NCI-H774 (cell line): ENCODE measurements at places on chromosomes 6 and 20.
A peak's percentile ranks its signal among the peaks of the same experiment; 100 is the strongest.

- DNase-seq, result peak; percentile 67
Observed at GRCh38 chr6:81751388-81752083, 945 bp downstream of the TENT5A start.

DNA sequence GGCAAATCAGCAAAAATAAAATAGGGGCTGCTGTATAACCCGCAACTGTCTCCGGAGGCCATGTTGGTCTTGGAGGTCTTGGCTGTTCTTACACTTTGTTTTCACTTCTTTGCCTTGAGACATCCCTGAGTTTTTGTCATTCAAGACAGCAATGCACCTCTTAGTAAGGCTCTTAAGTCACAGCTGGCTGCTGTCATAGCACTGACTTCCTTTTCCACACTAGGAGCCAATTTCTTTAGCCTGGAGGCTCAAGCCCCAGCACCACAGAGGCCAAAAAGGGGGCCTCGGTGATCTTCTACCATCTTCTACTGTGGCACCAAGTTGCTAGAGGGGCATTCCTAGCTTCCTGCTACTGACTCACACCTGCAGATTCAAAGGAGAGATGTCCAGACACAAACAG, 536.3 kb downstream of the CDH26 start:
- no peak for DNase-seq

GRCh38 chr20:50285376-50286173, 94.9 kb downstream of the CEBPB start:
- no peak for DNase-seq

GRCh38 chr6:53728570-53729194, 63.1 kb upstream of the KLHL31 start:
- DNase-seq, result peak; percentile 45

- no peak for DNase-seq
Observed at GRCh38 chr20:37384683-37385174, 38.8 kb downstream of the SRC start.

DNA sequence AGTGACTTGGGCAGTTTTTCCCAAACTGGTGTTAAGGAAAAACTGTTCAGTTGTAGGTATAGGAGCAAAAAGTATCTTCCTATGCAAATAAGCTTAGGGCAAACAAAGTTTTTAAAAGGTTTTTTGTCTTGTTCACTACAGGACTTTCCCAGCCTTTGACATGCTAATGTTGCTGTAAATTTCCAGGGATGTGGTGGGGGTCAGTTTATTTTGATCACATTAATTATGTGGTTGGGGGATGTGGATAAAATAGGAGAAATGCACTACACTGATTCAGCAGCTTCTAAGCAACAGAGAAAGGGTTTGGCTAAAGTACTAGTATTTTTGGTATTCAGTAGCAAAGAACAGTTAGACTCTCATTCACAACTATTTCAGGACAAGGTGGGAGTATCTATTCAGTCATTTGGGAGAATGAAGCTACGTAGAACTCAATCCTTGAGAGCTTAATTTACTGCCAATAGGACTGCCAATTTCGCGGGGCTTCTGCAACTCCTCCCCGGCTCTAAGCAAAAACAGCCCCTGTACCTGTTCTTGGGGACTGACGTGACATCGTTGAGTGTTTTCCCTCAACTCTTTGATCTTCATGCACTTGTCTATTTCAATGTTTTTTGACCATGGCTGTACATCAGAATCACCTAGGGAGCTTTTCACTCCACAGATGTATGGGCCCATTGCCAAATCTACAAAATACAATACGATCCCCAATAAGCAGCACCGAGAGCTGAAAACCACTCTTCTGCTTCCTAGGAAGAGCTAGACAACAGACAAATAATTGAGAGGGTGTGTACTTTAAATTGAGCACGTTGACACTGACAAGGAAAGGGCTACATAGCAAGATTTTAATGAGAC, 94.8 kb upstream of the NHSL1 start:
- no peak for DNase-seq

DNA sequence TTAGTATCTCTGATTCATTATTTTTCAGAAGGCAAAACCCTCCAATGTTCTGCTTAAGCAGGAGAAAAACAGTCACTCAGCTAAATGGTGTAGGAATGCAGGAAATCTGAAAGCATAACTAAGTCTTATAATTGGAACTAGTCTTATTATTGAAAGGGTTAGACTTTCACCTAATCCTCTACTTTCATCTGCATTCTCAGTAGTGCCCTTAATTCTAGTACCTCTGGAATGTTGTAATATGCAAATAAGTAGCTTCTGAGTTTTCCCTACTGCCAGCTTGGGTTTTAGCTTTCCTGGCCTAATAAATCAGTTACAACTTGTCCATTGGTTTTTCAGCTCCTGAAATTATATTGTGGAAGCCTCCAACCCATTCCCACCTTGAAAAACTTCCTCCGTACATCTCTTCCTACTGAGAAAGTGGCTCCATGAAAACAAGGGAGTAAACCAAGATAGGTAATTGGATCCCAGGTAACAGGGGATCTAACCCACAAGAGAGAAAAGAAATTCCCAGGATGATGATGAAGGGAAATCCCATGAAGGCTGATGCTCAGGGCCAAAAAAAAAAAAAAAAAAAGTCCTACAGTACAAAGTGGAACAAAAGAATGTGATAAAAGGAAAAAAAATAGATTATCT, 147.0 kb downstream of the TBC1D32 start:
- no peak for DNase-seq

GRCh38 chr6:86683132-86683908, 254.0 kb upstream of the HTR1E start:
- DNase-seq, result no peak

DNA sequence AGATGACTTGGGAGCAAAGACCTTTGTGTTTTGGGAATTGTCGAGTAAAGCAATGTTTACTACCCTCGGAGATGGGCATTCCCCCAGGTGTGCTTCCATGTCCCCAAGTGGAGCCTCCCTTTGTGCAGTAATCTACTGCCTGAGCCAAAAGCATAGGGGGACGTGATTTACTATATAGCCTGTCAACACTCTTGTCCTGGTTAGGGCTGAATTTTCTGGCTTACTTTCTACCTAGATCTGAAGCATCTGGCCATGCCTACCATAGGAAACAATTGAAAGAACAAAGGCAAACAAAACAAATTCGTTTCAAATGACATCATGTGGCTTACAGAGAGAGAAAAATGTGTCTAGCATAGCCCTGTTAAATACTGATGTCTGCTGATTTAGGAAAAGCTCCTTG, 350.6 kb downstream of the SAMD5 start:
- DNase-seq, result no peak

DNA sequence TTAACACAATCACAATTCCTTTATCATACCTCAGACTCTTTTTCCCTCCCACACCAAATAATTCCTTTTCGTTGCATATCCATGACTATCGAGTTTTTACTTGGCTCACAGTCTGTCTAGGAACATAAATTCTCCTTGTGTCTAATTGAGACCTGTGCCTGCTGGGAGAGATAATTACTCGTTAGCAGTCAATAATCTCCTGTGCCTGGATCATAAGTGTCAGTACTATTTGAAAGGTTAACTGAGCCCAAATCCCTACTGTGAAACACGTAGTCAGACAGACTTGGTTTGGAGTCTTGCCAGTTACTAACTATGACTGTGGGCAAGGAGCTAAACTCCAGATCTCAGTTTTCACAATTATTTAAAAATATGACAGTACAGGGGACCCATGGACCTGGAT, 5.7 kb upstream of the CTNNBL1 start:
- DNase-seq, result no peak

DNA sequence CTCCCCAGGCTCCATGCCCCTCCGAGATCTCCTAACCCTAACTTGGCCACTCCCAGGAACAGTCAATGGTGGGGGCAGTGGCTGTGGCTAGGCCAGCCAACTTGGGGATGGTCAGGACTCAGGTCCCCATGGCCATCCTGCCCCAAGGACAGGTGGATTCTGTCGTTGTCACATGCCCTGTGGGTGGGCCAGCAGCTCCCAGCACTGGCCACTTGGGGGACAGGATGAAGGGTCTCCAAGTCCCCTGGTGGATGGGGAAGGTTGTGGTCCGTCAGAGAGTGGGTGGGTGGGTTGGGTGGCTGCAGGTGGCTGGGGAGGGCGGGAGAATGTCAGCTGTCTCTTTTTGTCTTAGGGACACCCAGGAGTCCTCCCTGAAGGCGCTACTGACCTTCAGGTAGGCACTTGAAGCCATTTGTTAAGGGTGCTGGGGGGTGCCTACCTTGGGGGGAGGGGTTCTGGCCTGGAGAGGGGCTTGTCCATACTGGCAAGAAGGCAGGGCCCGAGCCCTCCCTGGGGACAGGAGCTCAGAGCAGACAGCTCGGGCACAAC, 5.5 kb downstream of the COL9A3 start:
- no peak for DNase-seq

GRCh38 chr20:46014517-46015396, 6.0 kb downstream of the MMP9 start:
- DNase-seq, result no peak

DNA sequence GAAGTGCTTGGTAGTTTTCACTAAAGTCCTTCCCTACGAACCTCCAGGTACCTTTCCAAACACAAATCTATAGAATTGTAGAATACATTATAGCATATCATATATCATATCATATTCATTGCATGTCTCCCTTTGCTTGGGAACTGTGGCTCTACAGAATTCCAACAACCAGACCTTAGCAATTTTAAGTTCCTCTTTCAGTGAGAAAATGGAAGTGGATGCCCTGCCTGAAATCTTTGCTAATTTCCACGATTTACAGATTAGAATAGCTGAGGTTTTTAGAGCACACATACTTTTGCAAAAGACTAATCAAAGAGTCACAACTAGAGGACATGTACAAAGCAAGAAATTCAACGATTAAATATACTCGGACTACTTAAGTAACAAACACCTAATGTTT, 78.6 kb downstream of the TNFRSF21 start:
- DNase-seq, result no peak

GRCh38 chr6:41494212-41495110, 51.7 kb upstream of the FOXP4 start:
- no peak for DNase-seq

- DNase-seq, result no peak
Observed at GRCh38 chr6:39530201-39530759, 194.9 kb downstream of the KIF6 start.

DNA sequence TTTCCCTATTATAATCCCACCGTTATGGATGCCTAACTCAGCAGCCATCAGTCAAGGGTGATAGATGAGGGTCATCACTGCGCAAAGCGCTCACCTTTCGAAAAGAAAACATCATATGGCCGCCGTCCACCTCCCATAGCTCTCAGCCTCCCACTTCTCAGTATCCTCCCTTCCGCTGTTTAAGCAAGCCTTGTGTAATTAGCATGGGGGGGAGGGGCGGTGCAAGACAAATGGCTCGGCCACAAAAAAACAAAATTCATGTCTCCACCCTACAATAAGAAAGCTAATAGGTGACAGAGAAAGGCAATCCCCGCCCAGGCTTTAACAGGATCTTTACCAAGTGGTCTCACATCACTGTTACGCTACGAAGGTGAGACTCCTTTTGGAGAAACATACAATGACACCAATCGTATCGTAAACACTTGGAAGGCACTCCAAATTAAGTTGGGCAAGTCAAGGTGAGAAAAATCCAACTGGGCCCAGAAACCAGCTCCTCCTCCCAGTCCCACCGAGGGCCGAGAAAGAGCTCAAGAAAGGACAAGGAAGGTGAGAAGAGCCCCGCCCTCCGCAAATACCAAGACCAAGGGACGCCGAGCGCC, 645 bp downstream of the DDX39B start:
- DNase-seq, result no peak

GRCh38 chr6:52262620-52263344, 18.5 kb upstream of the IL17F start:
- DNase-seq, result no peak

DNA sequence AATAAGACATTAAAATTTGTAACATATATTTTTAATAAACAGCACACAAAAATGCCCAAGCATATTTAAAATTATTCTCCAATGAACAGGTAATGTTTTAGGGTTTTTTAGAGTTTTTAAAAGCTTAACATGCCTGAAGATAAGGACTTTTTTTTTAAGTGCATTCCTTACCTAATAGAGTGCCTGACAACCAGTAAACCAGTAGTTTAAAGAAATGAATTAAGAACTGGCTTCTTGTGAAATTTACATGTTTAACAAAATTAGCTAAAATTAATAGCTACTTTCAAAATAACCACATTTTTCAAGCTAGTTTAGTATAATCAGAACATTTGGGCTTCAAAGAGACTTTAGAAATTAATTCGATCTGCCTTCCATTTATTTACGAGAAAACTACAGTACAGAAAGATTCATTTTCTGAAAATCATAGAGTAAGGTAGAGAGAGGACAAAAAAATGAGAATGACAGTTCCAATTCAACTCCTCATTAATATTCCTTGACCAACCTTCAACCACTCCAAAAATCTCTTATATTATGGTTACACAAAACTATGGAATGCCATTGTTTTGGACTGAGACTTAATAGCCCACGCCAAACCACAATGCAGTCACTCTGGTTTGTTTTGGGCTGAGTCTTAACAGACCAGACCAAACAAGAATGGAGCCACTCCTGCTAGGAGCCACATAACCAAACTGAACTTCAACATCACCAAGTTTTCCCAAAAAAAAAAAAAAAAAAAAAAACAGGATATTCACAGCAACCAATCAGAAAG, 5.7 kb upstream of the PLN start:
- no peak for DNase-seq

DNA sequence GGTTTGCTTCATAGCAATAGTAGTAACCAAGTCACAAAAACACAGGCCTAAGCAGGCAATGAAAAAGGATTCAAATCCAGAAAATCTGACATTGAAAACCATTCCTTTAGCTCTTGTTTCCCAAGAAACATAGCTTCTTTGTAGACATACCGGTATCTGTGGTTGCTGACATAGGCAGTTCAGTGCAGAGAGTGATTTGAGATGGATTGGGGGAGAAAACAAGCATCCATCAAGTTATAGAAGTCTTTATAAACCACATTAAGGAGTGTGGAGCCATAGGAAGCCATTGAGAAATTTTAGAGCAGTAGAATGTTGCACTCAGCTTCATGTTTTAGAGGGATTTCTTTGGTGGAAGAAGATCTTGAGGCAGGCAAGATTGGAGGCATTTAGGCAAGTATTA, 91.2 kb upstream of the MARCKS start:
- DNase-seq, result no peak

- no peak for DNase-seq
Observed at GRCh38 chr20:3452136-3452535, 18.7 kb upstream of the ATRN start.

DNA sequence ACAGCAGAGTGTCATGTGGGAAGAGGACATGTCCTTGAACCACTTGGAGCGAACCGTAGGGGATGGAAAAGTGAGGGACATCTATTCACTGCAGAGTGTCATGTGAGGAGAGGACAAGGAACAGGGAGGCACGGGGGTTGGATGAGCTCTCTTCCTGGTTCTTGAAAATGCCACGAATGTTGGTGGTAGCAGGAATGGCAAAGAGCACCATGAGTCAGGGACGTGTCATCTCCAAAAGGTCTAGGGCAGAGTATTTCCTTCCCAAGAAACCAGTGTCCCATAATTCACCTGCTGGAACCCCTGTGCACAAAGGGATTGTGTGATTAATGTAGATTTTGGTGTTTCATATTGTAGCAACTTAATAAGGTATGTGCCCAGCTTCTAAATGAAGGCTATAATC, 136.8 kb downstream of the BFSP1 start:
- DNase-seq, result no peak

- DNase-seq, result no peak
Observed at GRCh38 chr6:15352220-15352619, 106.4 kb downstream of the JARID2 start.

- DNase-seq, result no peak
Observed at GRCh38 chr6:80940976-80941375, 811.5 kb downstream of the TENT5A start.

GRCh38 chr6:25866011-25866410, 8.0 kb downstream of the SLC17A3 start:
- no peak for DNase-seq
